HT1080 (cell line): ENCODE measurements at places on chromosomes 5 and 9. TPM values are rescaled to one million over a fixed set of nuclear protein-coding genes. Genes with fewer than 3 reads are reported as not detected.

Gene NSG2
- not detected in 2 replicates for total RNA-seq

Gene LRRC14B
- not detected in 2 replicates for total RNA-seq

Gene IFNK
- not detected in 2 replicates for total RNA-seq

Gene DMGDH
- 0.24 TPM in 1 of 2 replicates, not detected in the other for total RNA-seq

Gene GPX8
- total RNA-seq = 48.3 and 48.7 TPM in 2 replicates

Gene FOXD4L6
- total RNA-seq = 0.13 TPM in 1 of 2 replicates, not detected in the other

Gene RNF208
- 0.10 and 0.96 TPM in 2 replicates for total RNA-seq
